ENCODE measurements at places on chromosomes 13 and 19. TPM values are rescaled to one million over a fixed set of nuclear protein-coding genes. Genes with fewer than 3 reads are reported as not detected.

GRCh38 chr13:23510979-23511735 is 59.1 kb upstream of the TNFRSF19 start:
- peak; percentile 62 for DNase-seq

GRCh38 chr13:98575904-98576199 is 1.1 kb downstream of the STK24 start:
- no peak for DNase-seq

DNA sequence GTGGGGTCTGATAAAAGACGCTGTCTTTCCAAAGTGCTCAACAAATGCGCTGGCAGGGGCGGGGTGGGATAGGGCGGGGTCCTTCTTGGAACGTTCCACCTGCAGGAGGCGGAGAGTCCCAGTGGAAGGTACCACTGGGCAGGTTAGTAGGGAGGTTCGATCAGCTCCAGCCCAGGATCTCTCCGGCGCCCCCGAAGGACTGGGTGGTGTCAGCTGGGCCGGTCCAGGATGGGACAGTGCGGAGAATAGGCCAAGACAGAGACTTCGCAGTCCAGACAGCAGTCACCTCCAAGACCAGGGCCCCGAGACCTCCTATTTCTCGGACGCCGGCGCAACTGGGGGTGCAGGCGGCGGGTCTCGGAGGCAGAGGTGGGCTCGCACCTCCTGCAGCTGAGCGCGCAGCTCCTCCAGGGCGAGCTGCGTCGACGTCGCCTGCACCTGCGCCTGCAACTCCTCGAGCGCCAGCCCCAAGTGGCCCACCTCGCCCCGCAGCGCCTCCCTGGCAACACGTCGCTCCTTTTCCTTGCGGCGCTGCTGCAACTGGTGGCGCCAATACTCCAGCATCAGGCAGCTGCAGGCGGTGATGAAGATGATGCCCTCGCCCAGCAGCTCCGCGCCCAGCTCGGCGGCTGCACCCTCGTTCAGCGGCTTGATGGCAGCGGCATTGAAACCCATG is 21.6 kb downstream of the VASP start:
- DNase-seq, result no peak

- no peak for DNase-seq
These were observed 460.8 kb downstream of the RFC3 start for GRCh38 chr13:34278780-34279179.

DNA sequence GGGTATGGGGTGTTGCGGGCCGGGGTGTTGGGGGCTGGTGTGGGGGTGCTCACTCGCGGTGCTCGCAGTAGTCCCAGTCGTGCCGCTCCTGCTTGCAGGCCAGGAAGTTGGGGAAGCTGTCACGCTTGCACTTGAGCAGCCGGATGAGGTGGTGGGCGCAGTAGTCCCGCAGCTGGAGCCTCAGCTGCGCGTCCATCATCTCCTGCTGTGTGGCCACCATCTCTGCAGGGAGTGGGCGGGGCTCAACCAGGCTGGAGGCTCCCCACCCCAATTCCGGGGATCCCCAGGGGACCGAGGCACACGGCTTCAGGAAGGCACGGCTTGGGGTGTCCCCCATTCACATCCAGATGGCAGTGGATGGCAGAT is 5.2 kb downstream of the NDUFB7 start:
- no peak for DNase-seq

Gene LAIR1
- 44.4 TPM for total RNA-seq

GRCh38 chr13:24187185-24187584 is 26.7 kb downstream of the SPATA13 start:
- no peak for DNase-seq

Gene FGF22
- not detected for total RNA-seq

Gene SH3GL1
- 41.5 TPM for total RNA-seq

Gene NFIX
- 2.9 TPM for total RNA-seq

DNA sequence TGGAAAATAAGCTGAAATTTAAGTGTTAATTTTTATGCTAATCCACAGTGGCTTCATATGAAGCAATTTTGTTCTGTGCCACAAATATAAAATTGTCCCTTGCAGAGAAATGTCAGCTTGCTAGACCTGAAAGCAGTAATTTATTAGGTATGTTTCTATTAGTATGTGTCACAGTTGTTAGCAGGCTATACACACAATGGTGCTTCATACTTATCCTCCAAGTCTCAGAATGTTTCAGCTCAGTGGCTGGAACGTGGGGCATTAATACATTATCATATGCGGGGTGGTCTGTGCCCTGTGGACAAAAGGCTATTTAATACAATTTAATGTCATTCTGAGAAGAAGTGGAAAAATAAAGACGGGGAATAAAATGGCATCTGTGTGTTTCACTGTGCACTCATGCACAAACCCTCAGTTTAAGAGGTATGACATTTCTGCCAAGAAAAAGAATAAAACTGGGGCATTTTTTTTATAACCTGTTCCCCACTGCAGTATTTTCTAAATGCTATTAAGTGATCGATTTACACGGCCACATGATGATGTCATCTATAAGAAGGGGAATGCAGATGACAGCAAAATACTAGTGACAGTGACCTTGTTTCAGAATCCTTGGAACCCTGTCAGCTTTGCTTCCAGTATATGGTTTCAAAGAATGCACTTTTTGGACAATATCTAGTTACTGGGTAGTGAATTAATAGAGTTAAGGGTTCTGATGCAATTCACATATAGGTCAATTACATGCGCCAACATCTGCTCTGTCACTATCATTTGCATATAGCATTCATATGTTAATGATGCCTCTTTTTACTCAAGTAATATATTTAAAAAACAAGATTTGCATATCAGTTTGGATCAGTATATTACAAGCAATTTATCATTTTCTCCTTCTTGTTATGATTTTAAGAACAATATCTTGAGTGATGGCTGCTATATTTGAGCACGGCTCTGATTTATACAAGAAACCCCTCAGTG is 21.2 kb upstream of the ZNF536 start:
- DNase-seq, result no peak

DNA sequence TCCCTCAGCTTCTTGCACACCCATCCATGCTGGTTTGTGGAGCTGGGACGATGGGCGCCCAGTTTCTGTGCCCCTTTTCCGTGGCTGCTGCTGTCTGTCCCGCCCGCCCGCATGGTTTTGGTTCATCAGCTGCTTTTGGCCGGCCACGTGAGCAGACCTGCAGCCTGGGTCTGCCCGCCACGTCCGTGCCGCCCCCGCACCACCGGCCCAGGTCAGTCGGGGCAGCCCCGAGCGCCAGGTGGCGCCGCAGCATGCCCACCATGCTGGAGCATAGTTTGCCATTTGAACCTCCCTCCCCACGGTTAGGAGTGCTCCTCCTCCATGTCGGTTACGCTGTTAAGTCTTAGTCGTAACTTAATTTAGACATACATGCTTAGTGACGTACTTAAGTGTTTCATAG is 15.3 kb upstream of the RPS15 start:
- DNase-seq, result no peak

Gene ZNF439
- total RNA-seq, result 1.2 TPM

- DNase-seq, result no peak
These were observed 143.9 kb upstream of the ZNF536 start for GRCh38 chr19:30228113-30228834.

DNA sequence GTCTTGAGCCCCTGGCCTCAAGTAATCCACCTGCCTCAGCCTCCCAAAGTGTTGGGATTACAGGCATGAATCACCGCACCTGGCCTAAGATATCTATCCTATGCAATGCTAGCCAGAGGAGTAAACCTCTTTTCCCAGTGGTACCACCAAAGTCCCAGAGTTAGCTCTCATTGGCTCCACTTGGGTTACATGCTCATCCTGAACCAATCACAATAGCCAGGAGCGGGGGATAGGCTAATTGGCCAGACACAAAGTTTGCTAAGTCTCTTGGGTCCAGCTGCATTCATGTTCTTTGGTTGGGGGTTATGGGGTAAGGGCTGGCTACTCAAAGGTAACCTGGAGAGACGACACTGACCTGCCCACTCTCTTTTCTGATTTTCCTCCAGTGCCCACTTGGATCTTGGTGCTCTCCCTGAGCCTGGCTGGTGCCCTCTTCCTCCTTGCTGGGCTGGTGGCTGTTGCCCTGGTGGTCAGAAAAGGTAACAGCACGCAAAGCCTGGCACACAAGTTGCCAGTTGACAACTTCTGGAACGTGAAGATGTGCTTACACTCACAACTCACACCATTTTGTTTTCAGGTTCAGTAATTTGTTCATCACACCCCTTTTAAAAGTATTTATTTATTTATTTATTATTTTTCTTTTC is 7.8 kb downstream of the C19orf38 start:
- no peak for DNase-seq

DNA sequence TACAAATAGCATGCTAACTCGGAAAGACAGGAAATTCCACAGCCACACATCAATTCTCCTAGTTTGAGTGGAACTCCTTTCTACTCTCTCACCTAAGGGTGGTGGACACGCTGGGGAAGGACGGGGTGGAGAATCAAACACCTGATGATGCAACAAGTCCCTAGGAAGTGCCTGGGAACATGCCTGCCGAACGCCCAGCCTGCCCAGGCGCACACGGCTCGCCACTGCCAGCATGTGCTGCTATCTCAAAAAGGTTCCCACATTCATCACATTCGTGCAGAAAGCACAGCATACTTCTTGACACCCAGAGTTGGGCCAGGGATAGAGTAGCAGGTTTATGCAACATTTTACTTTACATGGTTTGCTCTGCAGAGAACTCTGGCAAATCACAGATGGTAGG is 164.6 kb downstream of the ABCC4 start:
- no peak for DNase-seq

DNA sequence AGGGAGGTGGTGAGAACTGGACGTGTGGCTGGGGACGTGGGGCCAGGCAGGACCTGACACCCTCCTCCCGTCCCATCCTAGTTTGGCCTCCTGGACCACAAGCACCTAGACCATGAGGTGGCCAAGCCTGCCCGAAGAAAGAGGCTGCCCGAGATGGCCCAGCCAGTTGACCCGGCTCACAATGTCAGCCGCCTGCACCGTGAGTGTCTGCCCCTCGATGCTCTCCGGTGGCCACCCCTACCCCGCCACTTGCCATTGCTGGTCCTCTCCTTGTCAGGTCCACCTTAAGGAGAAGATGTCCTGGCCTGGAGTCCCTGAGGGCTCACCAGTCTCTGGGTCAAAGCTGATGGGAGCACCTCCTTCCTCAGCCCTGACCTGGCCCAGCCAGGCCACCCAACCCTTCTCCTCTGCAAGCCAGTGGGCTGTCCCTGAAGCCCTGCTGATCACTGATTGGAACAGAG is 2.2 kb downstream of the ANGPTL4 start:
- no peak for DNase-seq

DNA sequence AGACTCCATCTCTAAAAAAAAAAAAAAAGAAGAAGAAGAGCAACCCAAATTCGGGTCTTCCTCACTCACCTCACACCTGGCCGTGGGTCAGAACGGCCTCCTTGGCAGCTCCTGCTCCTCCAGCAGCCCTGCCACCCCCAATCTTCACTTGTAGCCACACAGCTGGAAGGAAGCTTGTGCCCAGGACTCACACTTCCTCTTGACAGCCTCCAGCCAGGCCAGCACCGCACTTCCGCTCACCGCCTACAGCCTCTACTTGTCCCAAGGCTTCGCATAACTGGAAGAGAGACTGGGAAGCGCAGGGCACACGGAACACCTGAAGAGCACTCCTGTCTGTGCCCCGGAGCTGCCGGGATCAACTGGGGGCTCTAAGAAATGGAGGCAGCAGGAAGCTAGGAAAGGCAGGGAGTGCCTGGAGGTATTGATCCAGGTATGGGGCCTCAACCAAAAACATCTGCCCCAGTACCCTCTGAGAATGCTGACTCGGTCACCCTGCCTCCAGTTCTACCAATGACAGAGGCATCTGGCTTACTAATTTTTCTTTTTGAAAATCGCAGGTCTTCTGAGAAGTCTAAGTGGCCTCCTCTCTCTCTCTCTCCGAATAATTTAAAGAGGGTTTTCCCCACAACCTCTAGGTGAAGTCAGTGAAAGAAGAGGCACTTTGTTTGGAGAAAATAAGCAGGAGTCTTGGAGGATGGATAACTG is 31.1 kb upstream of the ATP12A start:
- no peak for DNase-seq

DNA sequence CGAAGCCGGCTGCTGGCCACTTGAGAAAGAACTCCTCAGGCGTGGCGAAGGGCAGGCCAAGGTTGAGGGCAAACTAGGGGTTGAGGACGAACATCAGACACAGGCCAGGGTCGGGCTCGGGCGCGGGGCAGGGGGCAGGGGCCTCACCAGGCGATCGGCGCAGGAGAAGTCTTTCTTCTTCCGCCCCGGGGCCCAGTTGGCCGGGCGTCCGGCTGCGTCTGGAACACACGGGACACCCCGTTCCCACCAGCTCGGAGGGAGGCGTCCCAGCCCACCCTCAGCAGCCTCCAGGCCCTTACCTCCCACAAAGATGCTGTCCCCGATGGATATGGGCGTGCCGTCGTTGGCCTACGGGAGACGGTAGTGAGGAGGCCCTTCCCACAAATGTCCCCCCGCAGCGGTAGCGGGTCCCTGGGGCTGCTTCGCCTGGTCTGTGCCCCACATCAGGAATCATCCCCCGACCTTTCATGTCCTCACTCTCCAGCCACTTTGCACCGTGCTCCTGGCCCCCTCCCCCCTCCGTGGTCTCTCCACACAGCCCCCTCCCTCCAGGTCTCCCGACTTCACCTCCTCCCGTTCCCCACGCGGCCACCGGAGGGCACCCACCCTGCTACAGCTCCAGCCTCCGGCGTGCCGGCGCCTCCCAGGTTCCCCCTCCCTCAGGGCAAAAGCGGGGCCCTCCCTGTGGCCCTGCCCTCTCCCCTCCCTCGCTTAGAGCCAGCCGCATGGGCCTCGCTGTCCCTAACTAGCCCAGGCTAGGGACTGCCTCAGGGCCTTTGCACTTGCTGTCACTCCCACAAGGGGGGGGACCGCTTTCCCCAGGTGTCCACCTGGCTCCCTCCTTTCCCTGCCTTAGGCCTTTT is 4.8 kb downstream of the PNKP start:
- DNase-seq, result no peak

DNA sequence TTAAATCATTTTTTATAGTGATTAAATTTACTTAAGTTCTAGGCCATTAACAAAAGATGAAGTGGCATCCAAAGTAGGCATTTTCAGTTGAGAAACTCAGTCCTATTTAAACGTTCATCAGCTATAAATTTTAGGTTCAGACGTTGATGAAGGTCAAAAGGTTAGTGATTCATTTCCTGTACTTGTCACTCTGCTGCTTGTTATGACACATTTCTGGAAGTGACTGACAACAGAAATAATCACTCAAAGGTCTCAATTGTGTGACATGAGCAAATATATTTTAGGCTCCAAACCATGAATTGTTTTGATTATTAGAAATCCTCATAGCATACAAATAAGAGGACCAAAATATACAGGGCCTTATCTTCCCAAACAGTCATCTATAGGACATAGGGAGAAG is 10.3 kb upstream of the EDNRB start:
- DNase-seq, result peak; percentile 34

Gene TNNT1
- 0.62 TPM for total RNA-seq

GRCh38 chr19:9070066-9070465 is 16.8 kb upstream of the OR1M1 start:
- no peak for DNase-seq

- DNase-seq, result no peak
These were observed 1.3 kb downstream of the ZNF749 start for GRCh38 chr19:57436417-57436816.

Gene ATCAY
- total RNA-seq, result not detected

- no peak for DNase-seq
These were observed 764.9 kb upstream of the SLITRK5 start for GRCh38 chr13:86906127-86906874.
